Stimulated activated CD4-positive, alpha-beta T cell treated with anti-CD3 and anti-CD28 coated beads, TNF-alpha, amount 100 ng/mL, for 1 hour (primary cell): ENCODE measurements at places on chromosomes 11 and 22.

DNA sequence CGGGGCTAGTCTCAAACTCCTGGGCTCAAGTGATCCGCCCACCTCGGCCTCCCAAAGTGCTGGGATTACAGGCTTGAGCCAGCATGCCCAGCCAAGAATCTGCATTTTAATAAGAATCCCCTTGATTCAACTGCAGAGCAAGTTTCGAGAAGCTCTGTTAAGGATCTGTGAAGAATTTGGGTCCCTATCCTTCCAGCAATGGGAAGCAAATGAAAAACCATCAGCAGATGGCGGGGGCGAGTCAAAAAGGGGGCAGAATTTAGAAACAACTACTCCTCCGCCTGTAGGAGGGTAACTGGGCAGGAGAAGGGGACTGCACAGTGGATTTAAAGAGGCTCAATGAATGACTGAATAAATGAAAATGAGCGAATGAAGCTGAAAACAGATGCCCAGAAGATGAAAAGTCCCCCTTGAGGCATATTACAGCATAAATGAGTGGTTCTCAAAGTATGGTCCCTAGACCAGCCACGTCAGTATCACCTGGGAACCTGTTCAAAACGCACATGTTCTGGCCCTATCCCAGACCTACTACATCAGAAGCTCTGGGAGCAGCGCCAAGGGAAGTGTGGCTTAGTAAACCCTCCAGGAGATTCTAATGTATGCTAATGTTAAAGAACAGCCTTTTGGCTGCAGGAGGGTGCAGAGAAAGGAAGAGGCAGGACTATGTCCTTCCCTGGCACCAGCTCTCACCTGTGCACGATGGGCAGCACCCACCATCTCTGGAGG, 15.0 kb downstream of the VWCE start:
- DNase-seq, result no peak

DNA sequence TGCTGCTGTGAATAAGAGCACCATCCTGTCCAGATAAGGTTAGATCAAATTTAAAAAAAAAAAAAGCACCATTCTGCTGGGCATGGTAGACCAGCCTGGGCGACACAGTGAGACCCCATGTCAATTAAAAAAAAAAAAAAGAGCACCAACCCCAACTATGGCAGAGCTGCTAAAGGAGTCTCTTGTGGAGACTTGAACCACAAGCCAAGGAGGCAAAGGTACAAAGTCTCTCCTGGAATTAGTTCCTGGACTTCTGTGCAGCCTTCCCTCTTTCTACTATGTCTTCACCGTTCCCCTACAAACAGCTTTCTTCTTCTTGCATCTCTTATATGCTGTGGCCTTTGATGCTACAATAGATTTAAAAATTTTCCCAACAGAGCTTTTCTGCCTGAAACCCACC, 1.3 kb downstream of the PIK3C2A start:
- no peak for DNase-seq

- DNase-seq, result no peak
These were observed at the start of gene MS4A15 for GRCh38 chr11:60756307-60757032. Gene MS4A15, plus strand, starts transcription at chr11:60756867. Its CDS starts 6,867 bp downstream, at chr11:60763734.

- DNase-seq, result no peak
These were observed 167.1 kb downstream of the C11orf91 start for GRCh38 chr11:33533386-33534052.

- no peak for DNase-seq
These were observed 13.3 kb downstream of the ZDHHC5 start for GRCh38 chr11:57681168-57681567.

DNA sequence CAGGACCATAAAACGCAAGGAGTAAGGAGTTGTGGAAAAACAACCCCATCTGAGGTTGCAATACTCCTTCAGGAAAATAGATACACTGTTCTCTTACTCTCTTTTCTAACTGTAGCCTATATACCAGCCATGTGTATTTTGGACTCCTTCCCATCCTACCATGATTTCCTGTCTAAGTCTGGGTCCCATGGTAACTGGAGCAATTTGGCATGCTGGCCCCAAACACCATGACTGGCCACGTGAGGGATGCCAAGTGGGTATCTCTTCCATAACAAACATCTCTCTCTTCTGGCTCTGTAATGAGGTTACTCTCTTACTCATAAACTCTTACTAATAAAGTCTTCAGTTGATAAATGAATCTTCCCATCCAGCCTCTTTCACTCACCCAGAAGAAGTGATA, 26.5 kb downstream of the ABTB2 start:
- DNase-seq, result no peak

GRCh38 chr11:44452827-44453572, 112.5 kb upstream of the CD82 start:
- DNase-seq, result no peak

GRCh38 chr22:35361001-35361558, 19.8 kb upstream of the HMOX1 start:
- no peak for DNase-seq

- no peak for DNase-seq
These were observed 230.3 kb upstream of the NARS2 start for GRCh38 chr11:78804991-78805390.

DNA sequence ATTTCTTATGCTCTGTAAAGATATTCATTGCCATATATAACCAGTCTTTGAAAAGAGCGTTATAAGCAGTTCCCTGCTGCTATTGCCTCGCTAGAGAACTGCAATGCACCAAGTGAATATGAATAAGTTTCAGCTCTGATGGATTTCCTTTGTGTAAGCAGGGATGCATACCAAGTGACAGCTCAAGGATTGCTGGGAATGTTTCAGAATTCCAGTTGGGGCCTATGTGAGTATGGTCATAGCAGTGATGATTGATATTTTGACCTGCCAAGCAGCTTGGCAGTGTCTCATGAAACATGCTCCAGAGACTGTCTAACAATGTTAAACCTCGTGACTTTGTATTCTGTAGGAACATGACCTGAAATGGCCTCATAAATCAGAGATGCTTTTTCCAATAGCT, 312.6 kb downstream of the C11orf87 start:
- no peak for DNase-seq

GRCh38 chr11:75201771-75202170, 38.8 kb upstream of the TPBGL start:
- DNase-seq, result no peak

DNA sequence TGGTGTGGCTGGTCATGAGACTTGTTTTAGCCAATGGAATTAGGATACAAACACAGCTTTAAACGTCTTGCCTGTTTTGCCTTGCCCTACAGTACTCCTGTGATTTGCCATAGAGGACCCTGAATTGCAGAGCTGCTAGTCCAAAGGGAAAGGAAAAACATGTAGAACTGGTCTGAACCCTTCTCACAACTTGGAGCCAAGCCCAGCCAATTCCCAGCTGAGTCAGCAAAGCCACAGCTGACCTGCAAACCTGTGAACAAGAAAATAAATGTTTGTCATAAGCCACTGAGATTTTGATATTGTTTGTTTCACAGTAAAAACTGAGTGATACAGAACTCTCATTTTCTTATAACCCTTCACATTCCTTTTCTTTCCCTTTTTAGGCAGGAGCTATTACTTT, 360.5 kb upstream of the API5 start:
- DNase-seq, result no peak

- DNase-seq, result no peak
These were observed 70.4 kb downstream of the CELSR1 start for GRCh38 chr22:46467006-46467405.

GRCh38 chr11:94457118-94458029, 36.3 kb downstream of the MRE11 start:
- DNase-seq, result no peak

- DNase-seq, result no peak
These were observed 9.5 kb downstream of the GNB1L start for GRCh38 chr22:19845054-19845722.

- no peak for DNase-seq
These were observed 3.3 kb upstream of the GRAMD1B start for GRCh38 chr11:123426789-123427188.

- no peak for DNase-seq
These were observed 158.4 kb downstream of the CEP164 start for GRCh38 chr11:117486059-117486458.

DNA sequence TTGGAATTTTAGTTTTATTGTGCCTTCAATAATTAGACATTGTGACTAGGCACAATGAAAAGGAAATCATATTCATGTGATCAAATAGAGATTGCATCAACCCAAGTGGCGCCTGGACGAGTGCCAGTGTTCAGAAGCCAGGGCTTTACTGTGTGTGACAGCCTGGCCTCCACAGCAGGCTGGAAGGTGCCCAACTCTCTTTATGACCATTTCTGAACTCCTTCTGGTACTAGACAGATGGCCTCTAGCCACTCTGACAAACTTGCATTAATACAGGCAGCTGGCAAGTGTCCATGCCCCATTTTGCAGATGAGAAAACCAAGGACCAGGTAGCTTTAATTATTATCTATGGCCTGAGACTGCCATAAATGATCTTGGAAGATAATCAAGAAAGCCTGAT, 8.3 kb upstream of the POU2AF1 start:
- DNase-seq, result no peak

DNA sequence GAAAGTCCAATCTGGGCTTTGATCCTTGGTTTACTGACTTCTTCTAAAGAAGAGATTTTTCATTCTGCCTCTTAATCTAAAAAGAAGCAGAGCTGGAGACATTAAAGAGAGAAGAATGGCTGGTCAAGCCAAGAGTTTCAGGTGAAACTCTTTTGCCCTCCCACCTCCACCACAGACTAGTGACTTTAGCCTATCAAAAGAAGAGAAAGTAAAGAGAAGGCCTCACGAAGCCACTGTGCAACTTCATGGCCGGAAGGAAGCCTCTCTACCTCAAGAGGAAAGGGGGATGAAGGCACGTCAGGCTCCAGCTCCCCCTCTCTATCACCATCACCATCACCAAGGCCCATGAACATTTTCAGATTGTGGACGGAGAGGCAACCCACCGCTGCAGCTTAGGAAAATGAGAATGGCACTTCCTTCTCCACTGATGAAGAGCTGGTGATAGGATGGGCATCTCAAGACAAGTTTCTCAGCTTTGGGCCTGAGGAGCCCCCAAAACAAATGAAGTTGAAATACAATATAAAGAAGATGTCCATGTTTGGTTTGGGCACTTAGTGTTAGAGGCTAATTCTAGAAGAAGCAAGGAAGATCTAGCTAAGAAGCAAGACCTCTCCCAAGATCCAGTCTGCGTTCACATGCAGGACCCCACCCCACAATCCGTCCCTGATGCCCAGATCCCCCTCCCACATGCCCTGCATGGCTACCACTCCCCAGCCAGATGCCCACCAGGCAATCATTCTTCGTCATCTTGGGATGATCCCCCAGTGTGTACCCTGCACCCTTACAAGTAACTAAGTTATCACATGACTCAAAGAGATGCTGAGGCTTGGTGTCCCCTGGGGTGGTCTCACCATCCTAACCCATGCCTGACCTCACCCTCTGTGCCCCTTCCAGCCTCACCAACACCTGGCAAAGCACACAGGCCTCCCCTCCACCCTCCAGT, 52.6 kb downstream of the IGSF9B start:
- DNase-seq, result no peak

- no peak for DNase-seq
These were observed 92.8 kb upstream of the OR9G4 start for GRCh38 chr11:56841210-56841810.

GRCh38 chr11:129729216-129729615, 86.4 kb upstream of the TMEM45B start:
- DNase-seq, result no peak

- DNase-seq, result no peak
These were observed 96.1 kb downstream of the PRR5L start for GRCh38 chr11:36392196-36392595.

DNA sequence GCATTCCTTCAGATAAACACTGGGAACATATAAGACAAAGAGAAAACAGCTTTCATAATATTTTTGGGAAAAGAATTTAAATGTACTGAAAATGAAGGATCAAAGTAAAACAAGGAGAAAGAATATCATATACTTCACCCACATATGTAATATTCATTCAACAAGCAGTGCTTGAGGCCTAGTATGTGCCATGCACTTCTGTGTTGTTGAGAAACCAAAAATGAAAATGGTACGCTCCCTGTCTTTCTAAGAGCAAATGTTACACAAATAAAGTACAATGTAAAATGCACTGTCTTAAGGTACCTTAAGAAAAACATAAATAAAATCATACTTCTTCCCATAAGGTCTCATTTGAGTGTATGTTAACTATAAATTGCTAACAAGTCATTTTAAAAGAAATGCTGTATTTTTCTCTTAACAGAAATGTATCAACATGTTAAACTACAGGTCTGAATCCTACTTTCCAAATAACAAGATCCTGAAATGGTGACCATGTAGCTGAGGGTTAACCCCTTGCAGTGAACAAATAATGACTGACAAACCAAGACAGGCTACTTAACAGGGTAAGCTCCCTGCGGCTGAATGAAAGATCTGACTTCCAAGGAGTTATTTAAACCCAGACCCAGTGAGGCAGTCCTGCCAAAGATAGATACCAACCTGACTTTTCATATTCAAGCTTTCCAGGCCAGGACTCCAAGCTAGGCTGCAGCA, 377.6 kb downstream of the DCDC1 start:
- no peak for DNase-seq

GRCh38 chr11:9720290-9720630, 56.4 kb downstream of the SWAP70 start:
- DNase-seq, result no peak
